ENCODE measurements at places on chromosomes 4 and X.

DNA sequence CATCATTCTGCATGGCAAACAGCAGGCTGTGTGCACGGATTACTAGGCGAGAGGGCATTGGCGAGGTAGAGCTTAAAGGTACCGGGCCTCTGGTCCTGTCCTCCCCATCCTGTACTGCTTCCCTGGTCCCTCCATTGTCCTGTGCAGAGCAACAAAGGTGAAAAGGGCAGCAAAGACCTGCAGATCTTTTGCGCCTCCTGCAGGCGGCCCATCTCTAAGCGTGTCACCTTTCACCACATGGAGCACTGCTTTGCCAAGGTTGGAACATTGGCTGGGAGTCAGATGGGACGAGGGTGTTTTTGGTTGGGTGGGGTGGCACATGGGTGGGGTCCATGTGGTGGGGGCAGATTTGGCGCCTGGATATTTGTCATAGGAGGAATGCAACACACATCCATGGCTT lies 64.7 kb upstream of the UXT start:
- DNase-seq, result peak; percentile 53

GRCh38 chrX:12898073-12898472 lies 8.3 kb upstream of the TLR8 start:
- no peak for DNase-seq

DNA sequence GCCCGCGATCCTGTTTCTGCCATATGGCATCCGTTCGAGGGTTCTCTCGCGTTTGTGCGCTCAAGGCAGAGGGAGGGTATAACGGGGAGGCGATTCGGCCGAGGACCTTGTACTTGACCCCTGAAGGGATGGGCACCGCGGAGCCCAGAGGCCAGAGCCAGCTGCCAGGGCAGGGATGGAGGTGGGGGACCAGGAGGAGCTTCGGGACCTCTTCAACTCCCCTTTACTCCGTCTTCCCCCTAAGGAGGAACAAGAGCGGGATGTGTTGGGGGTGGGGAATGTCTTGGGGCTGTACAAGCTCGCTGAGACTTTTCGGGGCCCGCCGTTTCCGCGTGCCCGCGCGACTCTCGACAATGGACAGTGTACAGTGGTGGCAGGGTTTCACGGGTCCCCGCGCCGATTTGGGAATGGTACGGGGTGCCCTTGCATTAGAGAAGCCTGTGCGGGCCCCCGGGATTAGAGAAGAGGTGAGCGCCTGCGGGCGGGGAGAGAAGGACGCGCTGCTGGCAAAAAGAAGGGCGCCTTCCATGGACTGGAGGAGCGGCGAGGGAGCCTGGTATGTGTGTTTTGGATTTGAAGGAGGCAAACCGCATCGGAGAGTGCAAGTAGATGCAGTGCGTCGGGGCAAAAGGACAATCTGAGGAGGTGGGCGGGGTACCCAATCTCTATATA lies 760 bp downstream of the UGT8 start:
- DNase-seq, result no peak

- no peak for DNase-seq
Measured at GRCh38 chrX:86806786-86807185, 658.5 kb downstream of the DACH2 start.

- no peak for DNase-seq
Measured at GRCh38 chrX:78769101-78769755, 21.7 kb downstream of the LPAR4 start.

DNA sequence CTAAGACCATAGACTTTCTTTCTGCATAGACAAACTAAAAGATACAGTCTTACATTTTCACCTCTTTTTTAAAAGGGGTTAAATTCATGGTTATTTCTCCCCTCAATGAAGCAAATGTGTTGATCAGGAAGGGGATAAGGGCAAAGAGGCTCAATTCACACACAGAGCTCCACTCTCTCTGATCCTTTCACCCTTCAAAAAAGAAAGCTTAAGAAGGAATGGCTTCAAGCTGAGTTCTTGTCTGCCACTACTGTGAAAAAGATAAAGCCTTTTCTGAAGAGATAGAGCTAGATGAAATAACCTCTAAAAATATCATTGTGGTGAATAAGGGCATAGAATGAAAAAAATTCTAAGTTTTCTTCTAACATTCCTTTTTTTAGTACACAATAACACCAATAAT lies 28.3 kb downstream of the SEPSECS start:
- DNase-seq, result no peak
